T1000 (cell line): ENCODE measurements at places on chromosomes 3 and 15.

- peak; percentile 48 for DNase-seq
Observed at GRCh38 chr15:99708563-99708962, 24.7 kb downstream of the LYSMD4 start.

DNA sequence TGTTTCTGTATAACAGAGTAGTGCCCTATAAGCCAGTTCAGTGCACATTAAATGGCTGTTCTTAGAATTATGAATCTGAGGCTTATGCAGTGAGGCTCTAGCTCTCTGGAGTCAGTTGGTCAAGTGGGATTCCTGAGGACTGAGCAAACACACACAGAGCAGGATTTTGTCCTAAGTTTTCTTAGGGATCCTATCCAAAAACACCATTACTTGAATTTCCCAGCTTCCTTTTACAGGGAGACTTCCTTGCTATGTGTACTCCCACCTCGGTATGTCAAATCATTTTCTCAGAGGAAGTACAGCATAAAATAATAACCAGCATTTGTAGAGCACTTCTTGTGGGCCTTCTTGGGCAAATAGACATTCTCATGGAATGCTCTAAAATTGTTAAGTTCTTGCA, 63.1 kb upstream of the GOLGA6B start:
- DNase-seq = no peak

DNA sequence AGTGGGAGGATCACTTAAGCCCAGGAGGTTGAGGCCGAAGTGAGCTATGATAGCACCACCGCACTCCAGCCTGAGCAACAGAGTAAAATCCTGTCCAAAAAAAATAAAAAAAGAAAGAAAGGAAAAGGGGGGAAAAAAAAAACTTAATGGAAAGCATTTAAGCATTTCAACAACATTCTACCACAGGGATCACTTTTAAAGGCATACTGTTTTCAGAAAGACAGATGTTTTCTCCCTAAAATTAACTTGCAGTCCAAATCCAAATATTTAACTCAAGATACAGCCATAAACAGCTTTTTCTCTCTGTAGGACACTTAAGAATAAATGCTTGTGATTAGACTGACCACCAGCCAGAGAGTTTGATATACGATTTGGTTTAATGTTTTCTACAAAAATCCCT, 141.0 kb downstream of the MAGI1 start:
- DNase-seq = no peak

GRCh38 chr3:127787071-127787490, 35.2 kb downstream of the MGLL start:
- no peak for DNase-seq

DNA sequence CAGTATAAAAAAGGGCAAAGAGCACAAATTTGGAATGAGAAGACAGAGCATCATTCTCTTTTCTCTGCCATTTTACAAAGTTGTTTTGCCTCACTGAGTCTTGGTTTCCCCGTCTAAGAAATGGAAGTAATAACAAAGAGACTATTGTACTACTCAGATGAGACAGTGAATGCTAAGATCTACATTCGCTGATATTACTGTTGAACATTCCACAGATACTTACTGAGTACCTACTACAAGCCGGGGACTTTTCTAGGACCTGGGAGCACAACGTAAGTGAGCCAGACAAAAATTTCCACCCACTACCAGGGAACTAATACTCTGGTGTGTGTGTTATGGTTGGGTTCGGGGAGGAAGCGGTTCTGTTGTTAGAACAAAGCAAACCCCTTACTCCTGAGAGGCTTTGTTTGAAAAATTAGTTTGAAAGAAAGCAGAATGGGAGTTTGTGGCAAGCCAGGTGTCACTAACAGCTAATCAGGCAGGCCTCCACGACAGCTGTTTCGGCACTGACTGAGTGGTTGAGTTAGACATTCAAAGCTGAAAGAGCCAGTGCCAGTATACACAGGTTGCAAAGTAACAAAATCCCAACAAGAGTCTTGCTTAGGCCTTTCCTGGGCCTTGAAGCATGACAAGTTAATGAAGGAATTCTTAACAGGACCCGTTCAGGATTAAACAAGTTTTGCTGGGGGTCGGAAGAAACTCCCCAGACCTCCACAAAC, 458.3 kb downstream of the EDEM1 start:
- DNase-seq = no peak

DNA sequence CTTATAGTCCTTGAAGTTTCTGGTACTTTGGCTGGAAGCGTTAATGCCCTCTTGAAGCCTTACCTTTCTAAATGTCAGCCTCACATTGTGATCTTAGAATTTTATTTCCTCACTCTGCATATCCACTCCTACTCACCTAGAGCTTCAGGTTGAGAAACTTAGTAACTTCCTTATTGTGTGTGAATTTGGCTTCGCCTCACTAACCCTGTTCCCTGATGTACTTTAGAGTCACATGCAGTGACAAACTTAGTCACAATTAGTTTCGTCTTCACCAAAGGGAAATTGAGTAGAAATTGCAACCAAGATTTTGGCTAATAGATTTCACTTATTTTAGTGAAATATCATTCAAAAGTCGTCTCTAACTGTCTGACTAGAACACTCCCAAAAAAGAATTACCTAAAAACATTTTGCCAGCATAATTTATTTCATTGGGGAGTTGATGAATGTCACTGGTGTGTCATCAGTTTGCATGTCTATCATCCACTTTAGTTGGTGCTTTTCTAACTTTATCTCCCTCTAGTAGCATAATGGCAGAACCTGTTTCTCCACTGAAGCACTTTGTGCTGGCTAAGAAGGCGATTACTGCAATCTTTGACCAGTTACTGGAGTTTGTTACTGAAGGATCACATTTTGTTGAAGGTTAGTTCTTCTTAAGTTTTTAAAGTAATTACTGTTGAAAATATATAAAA, 960 bp downstream of the MFN1 start:
- DNase-seq = no peak

- no peak for DNase-seq
Observed at GRCh38 chr3:179196098-179196497, 47.9 kb downstream of the PIK3CA start.

- no peak for DNase-seq
Observed at GRCh38 chr3:28406241-28406640, 57.6 kb upstream of the AZI2 start.

DNA sequence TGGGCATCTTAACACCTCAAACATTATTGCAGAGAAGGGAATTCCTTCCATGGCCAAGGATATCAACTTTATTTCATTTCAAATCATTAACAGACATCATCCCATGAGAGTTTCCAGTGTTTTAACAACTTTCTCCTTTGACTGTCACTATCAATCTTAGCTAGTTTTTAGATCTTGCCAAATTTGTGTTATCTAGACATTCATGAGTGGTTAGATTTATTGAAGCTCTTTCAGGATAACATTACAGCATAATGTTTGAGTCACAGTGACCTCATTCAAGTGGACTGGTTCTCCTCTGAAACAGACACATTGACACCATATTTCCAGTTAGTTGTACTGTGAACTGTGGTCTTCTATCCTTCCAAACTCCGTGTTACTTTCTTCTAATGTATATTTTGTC, 8.6 kb upstream of the TNFAIP8L3 start:
- no peak for DNase-seq

GRCh38 chr3:31610700-31611275, 78.1 kb downstream of the STT3B start:
- DNase-seq = no peak

GRCh38 chr3:124263168-124263567, 271.2 kb upstream of the ROPN1 start:
- DNase-seq = no peak

GRCh38 chr3:95673215-95673614, 1141.2 kb upstream of the EPHA6 start:
- DNase-seq = no peak

DNA sequence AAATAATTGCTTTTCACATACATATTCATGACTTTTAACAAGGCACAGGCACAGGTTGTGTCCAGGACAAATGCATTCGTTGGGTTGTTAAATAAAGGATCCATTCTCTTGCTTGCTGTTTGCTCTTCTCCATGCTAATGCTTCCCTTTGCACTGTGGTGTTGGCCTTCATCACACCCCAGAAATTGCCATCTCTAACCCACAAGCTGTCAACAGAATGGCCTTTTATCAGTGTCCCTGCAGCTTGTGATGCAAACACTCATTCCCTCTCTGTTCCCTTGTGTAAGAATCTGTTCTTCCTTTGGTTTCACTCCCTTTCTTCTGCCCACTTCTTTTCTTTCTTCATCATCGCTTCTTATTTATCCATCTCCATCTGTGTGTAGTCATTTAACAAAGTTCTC, 72.2 kb downstream of the SLC7A14 start:
- DNase-seq = no peak

DNA sequence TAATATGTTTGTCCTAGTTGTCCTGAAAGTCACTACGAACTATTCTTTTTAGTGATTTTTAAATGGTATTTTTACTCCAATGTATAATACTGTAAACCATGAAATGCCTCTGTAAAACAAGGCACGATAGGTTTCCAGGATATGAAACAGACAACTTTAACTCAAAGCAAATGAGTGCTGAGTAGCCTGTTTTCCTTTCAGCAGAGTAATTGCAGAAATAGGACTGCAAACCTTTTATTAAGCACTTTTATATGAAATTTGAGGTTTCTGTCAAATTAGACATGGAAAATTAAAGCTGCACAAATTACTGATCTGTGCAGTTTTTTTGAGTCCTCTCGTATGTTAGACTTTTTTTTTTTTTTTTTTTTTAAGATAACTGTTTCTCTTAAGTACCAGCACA, 16.2 kb downstream of the AKAP13 start:
- no peak for DNase-seq

DNA sequence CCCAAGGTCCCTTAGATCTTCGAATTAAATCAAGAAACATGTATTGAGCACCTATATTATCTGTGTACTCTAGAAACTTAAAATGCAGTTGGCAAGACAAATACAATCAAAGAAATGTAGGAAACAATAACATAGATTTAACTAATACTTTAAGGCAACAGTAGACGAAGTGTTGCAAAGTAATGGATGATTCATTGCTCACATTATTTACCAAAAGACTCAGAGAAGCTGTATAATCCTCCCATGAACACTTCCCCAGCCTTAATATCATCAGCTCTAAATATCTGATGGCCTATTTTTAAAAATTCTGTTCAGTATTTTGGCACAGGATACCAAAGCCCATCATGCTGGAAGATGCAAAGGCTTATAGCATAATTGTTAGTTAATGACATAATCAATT, 272.1 kb upstream of the TTC14 start:
- DNase-seq = no peak

DNA sequence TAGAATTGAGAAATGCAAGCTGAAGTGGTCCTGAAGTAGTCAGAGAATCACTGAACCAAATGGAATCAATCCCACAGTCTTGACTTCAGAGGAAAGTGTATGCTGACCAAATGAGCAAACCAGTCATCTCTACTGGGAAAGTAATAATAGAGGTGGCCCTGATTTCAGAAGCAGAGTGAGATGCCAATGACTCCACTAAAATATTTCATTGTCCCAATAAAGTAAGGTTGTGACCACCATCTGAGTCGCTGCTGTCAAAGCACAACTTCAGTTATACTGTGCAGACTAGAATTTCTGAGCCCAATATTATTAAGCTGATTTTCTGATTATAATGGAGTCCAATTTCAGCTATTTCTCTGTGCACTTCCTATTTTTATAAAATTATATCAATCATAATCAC, 334.4 kb upstream of the THBS1 start:
- no peak for DNase-seq

DNA sequence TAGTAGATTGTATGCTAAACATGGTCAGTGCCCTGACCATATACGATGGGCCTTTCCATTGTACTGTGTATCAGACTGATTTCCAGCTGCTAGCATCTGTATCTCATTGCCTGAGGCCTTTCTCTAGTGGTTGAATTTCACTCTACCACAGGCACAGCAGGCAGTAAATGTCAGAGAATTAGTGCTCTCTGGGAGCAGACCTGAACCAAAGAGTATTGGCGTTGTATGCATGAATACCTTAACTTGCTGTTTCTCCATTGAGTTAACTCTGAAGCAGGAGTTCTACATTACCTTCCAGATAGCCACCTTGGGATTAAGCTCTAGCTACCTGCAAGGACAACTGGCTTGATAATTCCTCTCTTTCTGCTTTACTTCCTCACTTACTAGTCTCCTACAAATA, 439.2 kb upstream of the EPHA3 start:
- DNase-seq = no peak

GRCh38 chr3:40624189-40624769, 99.5 kb downstream of the ZNF621 start:
- no peak for DNase-seq

- DNase-seq = peak; percentile 43
Observed at GRCh38 chr3:170909129-170909903, 879 bp upstream of the EIF5A2 start.

DNA sequence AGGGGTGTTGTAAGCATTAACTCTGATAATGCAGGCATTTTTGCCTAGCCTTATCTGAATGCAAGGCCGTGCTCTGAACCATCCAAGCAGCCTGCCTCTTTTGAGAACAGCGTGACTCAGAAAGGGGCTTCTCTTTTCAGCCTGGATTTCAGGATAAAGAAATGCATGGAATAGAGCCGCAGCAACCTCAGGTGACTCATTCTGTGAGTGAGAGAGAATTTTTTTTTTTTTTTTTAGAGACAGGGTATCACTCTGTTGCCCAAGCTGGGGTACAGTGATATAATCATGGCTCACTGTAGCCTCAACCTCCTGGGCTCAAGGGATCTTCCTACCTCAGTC, 20.6 kb upstream of the PDE8A start:
- peak; percentile 11 for DNase-seq

GRCh38 chr3:194772241-194773000, 86.7 kb downstream of the FAM43A start:
- DNase-seq = no peak

DNA sequence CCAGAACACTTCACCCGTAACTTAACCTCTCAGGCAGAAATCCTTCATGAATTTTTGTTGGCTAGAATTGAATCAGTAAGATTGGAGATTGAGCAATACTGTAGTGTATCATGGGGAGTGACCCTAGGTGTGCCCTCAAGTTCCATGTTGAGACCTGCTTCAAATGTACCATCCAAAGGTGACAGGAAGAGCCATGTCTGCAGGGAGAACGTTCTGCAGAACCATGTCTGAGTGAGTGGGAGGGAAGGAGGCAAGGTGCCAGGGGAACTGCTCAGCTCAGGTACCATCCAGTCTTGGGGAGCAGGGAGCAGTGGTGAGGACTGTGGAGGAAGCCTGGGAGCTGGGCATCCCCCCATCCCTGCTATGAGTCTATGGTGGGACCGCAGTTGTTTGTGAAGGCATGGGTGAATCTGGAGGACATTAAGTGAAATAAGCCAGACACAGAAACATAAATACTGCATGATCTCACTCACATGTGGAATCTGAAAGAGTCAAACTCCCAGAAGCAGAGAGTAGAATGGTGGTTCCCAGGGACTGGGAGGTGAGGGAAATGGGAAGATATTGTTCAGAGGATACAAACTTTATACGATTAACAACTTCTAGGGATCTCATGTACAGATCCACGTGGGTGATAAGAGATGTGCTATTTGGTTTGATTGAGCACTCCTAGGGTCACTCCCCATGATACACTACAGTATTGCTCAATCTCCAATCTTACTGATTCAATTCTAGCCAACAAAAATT, 23.3 kb downstream of the CFAP161 start:
- DNase-seq = no peak
